ENCODE measurements at places on chromosomes 1 and 21. TPM values are rescaled to one million over a fixed set of nuclear protein-coding genes. Genes with fewer than 3 reads are reported as not detected.
A peak's percentile ranks its signal among the peaks of the same experiment; 100 is the strongest.

GRCh38 chr1:98003442-98003841 is 82.6 kb upstream of the DPYD start:
- no peak overlapping the region for H3K27ac ChIP-seq
- H3K27me3 ChIP-seq, result peaks cover 21% of the 10 kb centered on the region
- H3K4me1 ChIP-seq, result peaks cover 3% of the 10 kb centered on the region

- H3K4me3 ChIP-seq, result no peak overlapping the region
- no peaks in the 10 kb centered on the region for H3K36me3 ChIP-seq
- H3K4me1 ChIP-seq, result no peaks in the 10 kb centered on the region
- no peak for DNase-seq
- no peak overlapping the region for H3K27ac ChIP-seq
Observed at GRCh38 chr1:42168763-42169162, 4.2 kb upstream of the GUCA2A start.

- H3K4me3 ChIP-seq, result no peak overlapping the region
- H3K4me1 ChIP-seq, result no peaks in the 10 kb centered on the region
- no peak for DNase-seq
- no peaks in the 10 kb centered on the region for H3K36me3 ChIP-seq
- no peak overlapping the region for H3K27ac ChIP-seq
Observed at GRCh38 chr1:231770506-231771175, 144.1 kb downstream of the DISC1 start.

DNA sequence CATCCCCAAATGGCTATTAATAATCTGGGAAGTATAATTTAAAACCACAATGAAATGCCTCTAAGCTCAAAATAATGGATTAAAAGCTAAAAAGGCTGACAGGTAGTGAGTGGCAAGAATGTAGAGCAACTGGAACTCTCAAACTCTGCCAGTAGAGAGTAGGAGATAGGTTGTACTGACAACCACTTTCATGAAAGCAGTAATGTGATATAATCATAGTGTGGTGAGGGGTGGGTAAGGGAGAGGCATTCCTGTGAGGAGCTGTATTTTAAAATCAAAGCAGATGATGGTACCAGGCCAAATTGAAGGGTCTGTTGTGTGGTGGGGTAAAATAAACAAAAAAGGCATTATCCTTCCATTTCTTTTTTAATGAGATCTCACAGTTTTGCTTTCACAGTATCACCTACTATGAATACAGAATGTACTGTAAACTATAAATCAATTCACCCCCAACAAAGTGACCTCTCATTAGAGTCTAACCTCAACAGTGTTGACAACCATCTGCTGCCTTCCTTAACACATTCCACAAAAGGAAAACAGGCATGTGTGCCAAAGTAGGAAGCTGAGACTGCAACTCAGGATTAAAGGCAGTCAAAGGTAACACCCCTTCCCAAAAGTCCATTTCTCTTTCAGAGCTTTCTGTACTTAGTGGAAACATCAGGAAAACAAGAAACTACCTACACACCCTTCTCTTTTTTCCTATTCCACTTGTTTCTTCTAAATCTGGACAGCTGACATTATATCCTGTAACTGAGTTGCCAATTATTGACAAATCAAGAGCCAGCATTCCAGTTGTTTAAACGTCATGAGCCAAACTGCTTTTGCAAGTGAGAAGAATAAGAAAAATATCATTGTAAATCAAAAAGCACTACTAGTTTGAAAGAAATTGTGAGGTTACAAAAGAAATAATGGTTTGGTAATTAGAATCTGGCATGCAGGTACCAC is 130.8 kb downstream of the FAF1 start:
- no peak overlapping the region for H3K4me3 ChIP-seq
- no peaks in the 10 kb centered on the region for H3K4me1 ChIP-seq
- H3K36me3 ChIP-seq, result peaks cover 3% of the 10 kb centered on the region
- no peak overlapping the region for H3K27ac ChIP-seq
- H3K27me3 ChIP-seq, result no peaks in the 10 kb centered on the region

DNA sequence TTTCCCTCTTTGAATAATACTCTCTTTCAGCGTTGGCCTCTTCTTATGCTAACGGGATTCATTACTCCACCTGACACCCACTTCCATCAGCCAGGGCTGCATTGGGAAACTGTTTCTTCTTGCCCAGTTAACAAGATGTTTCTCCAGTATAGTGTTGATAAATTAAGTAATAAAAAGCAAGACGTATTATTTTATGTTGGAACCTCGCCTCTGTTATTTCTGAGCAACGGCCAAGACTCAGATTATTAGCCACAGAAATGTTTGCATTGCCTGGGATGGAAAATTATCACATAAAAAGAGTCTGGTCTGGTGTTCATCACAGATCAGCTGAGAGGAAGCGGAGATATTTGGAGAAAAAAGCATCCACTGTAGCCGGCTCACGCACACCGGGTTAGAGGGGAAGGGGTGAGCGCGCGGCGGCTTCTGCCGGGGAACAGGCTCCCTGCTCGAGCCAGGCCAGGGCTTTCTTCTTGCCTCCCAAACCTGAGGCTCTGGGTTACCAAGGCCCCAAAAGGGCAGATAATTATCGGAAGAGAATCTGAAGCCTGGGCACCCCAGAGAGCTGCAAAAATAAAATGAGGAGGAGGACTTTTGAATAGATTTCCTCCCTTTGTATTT is 189.5 kb downstream of the PRDM16 start:
- no peak overlapping the region for H3K27ac ChIP-seq
- H3K36me3 ChIP-seq, result no peaks in the 10 kb centered on the region
- DNase-seq, result no peak
- no peaks in the 10 kb centered on the region for H3K4me1 ChIP-seq
- no peak overlapping the region for H3K4me3 ChIP-seq

Gene BLACAT1
- total RNA-seq, result not detected

DNA sequence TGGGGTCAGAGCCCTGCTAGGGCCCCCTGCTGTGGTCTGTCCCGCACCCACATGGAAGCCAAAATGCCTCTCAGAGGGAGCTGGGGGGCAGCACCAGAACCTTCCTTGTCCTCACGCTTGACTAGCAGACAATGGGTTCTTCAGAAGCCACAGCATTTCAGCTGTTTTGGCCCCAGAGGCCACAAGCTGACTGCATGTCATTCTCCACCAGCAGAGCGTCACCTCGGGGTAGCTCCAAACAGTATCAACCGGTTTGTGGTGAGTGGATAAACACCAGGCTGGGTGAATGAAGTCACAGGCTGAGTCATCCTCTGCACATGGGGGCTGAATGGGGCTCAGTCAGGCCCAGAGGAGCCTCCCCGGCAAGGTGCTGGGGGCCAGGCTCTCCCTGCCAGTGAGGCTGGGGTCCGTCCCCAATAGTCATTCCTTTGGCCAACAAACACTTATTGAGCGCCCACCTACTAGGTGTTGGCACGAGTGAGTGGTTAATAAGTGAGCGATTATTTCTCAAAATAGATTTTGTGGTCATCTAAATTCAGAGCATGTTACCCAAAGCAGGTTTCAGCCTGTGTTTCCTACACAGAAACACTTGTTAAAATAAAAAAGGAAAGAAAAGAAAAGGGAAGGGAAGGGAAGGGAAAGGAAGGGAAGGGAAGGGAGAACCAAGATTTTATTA is 9.1 kb downstream of the OLIG1 start:
- peak overlapping the region; percentile 35 for H3K27ac ChIP-seq
- no peak overlapping the region for H3K4me3 ChIP-seq
- peaks cover 11% of the 10 kb centered on the region for H3K4me1 ChIP-seq

Gene ROR1
- total RNA-seq, result 0.09 TPM

- H3K36me3 ChIP-seq, result no peaks in the 10 kb centered on the region
- DNase-seq, result no peak
- peaks cover 2% of the 10 kb centered on the region for H3K27me3 ChIP-seq
- H3K4me3 ChIP-seq, result no peak overlapping the region
Observed at GRCh38 chr1:46735708-46736324, 16.9 kb upstream of the EFCAB14 start.

Gene HCRTR1
- not detected for total RNA-seq

GRCh38 chr1:204258213-204259115 is 44.7 kb upstream of the GOLT1A start:
- H3K36me3 ChIP-seq, result no peaks in the 10 kb centered on the region
- peak; percentile 11 for DNase-seq
- no peak overlapping the region for H3K4me3 ChIP-seq
- H3K27me3 ChIP-seq, result no peaks in the 10 kb centered on the region

Gene ZNF695
- 1.2 TPM for total RNA-seq

GRCh38 chr1:2985067-2985561 is 36.2 kb upstream of the ACTRT2 start:
- H3K27ac ChIP-seq, result no peak overlapping the region
- no peaks in the 10 kb centered on the region for H3K27me3 ChIP-seq
- no peaks in the 10 kb centered on the region for H3K36me3 ChIP-seq
- no peak for DNase-seq

DNA sequence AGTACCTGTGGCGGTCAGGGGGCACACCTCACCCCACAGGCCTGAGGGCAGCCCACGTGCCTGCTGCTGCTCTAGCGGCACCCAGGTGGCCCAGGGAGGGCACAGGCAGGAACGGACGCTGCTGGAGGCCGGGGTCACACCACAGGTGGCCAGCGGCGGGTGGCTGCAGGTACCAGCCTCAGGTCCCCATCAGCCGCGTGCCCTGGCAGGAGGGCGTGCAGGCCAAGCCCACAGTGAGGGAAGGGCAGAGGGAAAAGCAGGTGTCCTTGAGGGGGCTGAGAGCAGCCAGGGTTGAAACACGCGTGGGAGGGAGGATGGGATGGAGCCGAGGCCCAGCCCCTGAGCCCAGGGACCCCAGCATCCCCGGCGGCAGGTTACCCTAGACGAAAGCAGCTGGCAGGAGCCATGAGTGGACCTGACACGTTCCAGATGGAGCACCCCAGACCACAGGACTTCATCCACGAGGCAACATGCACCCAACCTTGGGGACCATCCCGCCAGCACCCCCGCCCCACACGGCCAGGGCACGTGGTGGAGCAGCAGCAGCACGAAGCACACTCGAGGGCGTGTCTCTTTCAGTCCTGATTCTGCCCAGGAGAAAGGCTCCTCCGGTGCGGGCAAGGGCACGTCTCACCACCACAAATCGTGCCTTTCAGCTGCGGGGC is 3.7 kb downstream of the SLC19A1 start:
- H3K4me3 ChIP-seq, result no peak overlapping the region
- no peaks in the 10 kb centered on the region for H3K27me3 ChIP-seq
- DNase-seq, result no peak
- H3K36me3 ChIP-seq, result peaks cover 44% of the 10 kb centered on the region
- no peak overlapping the region for H3K27ac ChIP-seq
